Lung (tissue), 17 donors: ENCODE measurements at places on chromosomes 13 and 19. TPM values are rescaled to one million over a fixed set of nuclear protein-coding genes. Genes with fewer than 3 reads are reported as not detected.

RXFP2 gene
- not detected for total RNA-seq

TEKTIP1 gene
- total RNA-seq: 5.8 TPM

CFAP97D2 gene
- 3.7 TPM for total RNA-seq

KCNN4 gene
- 2.4 TPM for total RNA-seq

CBLC gene
- 4.8 TPM for total RNA-seq

LYL1 gene
- total RNA-seq: 12.9 TPM

COL5A3 gene
- 10.3 TPM for total RNA-seq

CEACAM3 gene
- total RNA-seq: 3.1 TPM

PRSS57 gene
- not detected for total RNA-seq

SIGLEC11 gene
- 6.5 TPM for total RNA-seq

CEACAM8 gene
- 1.2 TPM for total RNA-seq

ZNF708 gene
- total RNA-seq: 34.0 TPM

KIR2DL3 gene
- not detected for total RNA-seq

CCDC8 gene
- total RNA-seq: 45.7 TPM

KLK11 gene
- 38.6 TPM for total RNA-seq

PCID2 gene
- 36.8 TPM for total RNA-seq
